CD4-positive, alpha-beta T cell treated with Interleukin-17A for 4 hours (primary cell): ENCODE measurements at places on chromosomes 5 and 9.

- no peak for DNase-seq
Measured at GRCh38 chr5:89535411-89535810, 652.4 kb upstream of the MEF2C start.

DNA sequence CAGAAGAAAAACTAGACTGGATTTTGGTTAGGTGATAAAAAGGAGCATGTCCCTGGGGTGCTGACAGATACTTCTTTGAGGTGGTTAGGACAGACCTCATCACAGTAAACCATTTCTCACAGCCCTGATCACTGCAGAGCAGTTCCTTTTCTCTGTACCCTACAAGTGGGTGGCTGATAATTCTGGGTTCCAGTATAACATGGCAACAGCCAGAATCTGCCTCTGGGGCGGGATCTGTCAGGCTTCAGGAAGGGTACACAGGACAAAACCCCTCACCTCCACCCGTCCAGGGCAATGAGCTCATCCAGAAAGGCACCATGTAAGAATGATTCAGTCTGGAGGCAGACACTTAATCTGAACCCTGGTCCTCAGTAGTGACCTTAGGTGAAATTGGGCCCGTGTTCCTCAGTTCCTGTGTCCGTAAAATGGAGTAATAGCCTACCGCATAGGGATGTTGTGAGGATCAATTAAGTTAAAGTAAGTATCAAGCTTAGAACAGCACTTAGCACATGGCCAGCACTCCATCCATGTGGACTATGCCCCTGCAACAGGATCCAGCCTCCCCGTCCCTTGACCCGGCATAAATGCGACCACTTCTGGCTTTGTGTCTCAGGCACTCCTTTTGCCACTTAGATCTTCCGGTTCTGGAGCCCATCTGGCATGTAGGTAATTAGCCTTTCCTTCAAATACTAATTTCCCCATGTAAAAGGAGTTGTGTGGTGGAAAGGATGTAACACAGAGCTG, 129.2 kb downstream of the LHFPL2 start:
- no peak for DNase-seq

- DNase-seq: no peak
Measured at GRCh38 chr9:116377179-116377798, 223.7 kb downstream of the PAPPA start.

DNA sequence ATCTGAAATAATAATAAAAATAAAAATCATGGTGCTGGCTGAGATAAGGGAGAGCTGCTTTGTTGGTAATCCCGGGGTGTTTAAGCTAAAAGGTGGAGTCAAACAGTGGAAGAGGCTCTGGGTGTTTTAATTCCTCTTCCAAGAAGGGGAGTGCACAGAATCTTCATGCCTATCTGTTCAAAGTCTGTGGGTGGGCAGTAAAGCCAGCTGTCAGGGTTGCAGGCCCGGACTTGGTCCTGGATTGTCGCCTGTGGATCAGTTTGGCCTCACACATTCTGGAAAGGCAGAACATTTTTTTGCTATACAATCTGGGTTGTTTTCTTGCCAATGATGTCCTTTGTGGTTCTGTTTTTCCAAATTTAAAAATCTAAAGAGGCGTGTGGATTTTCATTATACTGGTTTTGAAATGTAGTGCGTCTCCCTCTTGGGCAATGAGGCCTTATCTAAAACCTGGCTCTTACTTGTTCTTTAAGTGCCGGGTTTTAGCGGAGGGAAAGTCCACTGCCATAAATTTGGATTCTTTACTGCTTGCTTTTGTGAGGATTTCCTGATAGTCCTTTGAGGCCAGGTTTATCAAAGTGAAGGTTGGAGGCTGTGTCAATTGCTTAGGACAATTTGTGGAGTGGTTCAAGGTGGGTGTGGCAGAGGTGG, 5.8 kb downstream of the ANKDD1B start:
- no peak for DNase-seq

DNA sequence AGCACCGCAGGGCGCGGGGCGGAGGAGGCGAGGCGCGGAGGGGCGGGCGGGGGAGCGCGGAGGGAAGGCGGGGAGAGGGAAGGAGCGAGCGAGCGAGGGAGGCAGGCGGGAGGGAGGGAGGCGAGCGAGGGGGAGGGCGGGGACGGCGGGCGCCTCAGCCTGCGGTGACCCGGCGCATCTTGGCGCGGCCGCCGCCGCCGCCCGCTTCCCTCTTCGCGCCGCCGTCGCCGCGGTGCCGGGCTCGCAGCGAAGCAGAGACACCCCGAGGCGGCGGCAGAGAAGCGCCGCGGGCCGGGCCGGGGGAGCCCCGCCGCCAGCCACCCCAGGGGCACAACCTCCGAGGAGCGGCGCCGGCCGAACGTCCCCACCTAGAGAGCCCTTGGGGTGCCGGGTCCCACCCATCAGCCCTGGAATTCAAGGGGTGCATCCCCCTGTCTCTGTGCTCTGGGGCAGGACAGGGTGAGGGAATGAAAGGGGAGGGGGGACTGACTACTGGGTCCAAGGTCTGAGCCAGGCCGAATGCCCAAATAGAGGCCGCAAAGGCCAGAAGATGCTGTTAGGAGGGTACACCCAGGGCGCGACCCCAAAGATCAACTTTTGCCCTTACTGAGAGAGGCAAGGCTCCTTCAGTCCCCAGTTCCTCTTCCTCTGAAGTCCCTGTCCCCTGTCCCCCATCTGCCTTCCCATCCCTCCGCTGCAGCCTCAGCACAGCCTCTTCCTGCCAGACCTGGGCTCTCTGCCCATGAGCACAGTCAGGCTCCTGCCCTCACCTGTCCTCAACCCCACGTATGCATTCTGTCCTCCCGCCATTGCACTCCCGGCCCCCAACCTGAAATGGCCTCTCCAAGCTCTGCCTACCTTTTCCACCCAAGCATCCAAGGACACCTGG, at the start of gene ADAMTS2:
Gene ADAMTS2 (minus strand): TSS at position 29 of the 889 bp plus-strand sequence. CDS start 133 bp downstream, outside the sequence.
- no peak for DNase-seq

DNA sequence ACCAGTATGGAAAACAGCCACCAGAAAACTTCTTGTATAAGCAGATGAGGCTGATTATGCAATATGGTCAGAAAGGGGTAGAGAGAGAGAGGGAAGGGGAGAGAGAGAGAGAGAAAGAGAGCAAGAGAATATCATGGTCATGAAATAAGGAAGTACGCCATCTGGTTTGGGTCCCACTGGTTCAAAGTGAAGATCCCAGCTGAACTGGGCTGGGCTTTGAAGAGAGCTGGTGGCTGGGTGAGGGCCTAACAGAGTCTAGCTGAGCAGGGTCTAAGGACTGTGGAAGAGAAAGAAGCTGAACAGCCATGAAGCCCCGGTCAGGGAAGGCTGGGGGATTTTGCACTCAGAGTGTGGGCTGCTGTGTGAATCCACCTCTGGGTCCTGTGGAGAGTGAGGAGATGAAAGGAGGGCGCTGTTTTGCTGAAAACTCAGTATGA, 14.6 kb downstream of the TRIM14 start:
- no peak for DNase-seq

DNA sequence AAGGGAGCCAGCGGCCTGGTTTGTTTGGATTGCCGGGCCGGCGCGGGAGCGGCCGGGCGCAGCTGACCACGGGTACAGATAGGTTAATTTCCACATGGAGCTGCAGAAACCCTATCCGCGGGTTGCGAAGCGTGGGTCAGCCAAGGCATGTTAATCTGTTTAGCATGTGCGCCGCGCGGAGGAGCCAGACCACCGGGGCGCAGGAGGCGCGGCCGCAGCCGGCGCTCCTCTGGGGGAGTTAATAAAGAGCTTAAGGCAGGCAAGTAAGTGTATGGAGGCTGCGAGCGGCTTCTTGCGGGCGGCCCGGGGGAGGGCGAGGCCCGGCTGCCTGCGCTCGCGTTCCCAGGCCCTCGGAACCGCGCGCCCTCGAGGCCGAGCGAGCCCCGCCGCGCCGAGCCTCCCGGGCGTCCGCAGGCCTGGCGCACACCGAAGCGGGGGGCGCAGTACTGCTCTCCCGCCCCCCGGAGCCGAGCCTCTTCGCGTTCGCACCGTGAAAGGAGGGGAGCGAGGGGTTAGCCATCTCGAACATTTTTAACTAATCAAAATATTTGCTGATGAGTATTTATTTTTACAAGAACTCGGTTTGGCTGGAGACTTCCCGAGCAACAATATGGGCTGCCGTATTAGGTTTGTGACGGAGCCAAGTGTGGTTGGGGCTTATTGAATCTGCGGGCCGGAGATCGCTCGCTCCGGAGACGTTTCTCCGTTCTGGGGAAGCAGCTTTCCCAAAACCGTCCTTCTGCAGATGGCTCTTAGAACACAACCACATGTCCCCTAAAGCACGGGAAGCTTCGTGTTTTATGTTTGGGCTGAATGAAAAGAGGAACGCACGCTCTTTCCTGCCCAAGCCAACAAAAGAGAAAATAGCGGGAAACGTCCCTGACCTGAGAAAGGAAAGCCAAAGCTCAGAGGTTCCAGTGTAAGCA, 28.8 kb downstream of the FOXD1 start:
- DNase-seq: no peak

DNA sequence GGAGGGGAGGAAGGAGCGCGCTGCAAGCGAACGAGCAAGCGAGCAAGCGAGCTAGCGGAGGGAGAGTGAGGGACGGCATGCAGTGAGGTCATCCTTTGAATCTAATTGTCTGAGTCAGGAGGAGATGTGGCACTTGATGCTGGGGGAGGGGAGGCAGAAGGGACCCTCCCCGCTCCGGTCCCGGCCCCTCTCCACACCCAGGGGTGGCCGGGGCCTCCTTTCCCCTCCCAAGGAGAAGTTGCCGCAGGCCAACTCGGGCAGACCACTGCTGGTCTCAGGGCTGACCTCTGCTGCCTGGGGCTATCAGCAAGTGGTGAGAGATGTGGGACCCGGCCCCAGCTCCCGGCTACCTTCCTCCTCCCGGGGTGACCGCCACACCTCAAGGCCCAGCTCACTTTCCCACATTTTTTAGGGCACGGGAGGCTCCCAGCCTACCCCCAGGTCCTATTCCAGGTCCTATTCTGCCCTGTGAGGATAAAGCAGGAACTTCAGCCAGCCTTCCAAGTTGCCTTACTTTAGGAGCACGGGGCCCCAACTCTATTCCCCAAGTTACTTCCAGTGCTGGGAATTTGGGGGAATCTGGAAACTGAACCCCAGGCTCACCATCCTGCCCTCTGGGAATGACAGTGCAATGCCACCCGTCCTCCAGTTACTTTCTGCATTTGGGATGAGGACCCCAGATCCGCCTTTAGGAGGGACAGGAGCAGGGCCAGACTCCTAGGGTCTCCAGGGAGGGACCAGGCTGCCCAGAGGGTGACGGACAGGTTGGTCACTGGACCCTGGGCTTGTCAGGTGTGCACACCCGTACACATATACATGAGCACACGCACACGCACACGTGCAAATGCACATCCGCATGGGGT, 11.1 kb downstream of the CNTFR start:
- DNase-seq: peak; percentile 11

DNA sequence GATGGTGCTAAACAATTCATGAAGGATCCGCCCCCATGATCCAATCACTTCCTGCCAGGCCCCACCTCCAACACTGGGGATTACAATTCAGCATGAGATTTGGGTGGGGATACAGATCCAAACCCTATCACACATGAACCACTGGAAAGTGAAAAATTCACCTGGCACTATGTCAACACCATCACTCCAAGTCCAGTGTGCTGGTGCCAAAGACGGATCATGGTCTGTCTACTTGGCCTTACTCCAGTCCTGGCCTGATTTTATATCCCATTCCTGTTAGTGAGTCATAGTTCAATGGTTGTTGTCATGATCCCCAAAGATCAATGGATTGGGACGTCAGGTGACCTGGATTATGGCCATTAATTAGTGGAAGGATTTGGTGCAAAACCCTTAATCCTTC, 147.4 kb upstream of the RPS23 start:
- no peak for DNase-seq

DNA sequence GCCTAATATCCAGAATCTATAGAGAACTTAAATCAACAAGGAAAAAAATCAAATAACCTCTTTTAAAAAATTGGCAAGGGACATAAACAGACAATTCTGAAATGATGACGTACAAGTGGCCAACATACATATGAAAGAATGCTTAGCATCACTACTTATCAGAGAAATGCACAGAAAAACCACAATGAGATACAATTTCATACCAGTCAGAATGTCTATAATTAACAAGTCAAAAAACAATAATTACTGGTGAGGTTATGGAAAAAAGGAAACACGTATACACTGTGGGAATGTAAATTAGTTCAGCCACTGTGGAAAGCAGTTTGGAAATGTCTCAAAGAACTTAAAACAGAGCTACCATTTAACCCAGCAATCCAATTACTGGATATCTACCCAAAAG, 1192.0 kb downstream of the CDH12 start:
- no peak for DNase-seq
